Osteocyte (in vitro differentiated cells): ENCODE measurements at places on chromosomes 16 and 17. TPM values are rescaled to one million over a fixed set of nuclear protein-coding genes. Genes with fewer than 3 reads are reported as not detected.

DNA sequence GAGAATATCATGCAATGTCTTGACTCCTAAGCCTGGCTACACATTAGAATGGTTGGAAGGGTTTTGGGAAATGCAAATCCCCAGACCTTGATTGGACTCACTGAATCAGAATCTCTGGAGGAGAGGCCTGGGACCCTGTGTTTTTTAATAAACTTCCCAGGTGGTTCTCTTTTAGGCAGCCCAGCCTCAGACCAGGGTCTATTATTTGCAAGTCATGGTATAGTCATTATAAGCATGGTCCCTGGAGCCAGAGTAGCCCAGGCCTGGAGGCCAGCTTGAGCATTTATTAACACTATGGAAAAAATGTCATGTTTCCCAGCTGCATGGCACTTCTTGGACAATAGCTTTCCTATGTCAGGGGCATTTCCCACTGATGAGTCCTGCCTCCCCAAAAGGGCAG lies 266.9 kb downstream of the NPIPA8 start:
- no peaks in the 10 kb centered on the region for H3K4me1 ChIP-seq
- no peaks in the 10 kb centered on the region for H3K36me3 ChIP-seq
- no peaks in the 10 kb centered on the region for H3K27me3 ChIP-seq
- no peak overlapping the region for H3K27ac ChIP-seq
- no peak overlapping the region for H3K4me3 ChIP-seq

DNA sequence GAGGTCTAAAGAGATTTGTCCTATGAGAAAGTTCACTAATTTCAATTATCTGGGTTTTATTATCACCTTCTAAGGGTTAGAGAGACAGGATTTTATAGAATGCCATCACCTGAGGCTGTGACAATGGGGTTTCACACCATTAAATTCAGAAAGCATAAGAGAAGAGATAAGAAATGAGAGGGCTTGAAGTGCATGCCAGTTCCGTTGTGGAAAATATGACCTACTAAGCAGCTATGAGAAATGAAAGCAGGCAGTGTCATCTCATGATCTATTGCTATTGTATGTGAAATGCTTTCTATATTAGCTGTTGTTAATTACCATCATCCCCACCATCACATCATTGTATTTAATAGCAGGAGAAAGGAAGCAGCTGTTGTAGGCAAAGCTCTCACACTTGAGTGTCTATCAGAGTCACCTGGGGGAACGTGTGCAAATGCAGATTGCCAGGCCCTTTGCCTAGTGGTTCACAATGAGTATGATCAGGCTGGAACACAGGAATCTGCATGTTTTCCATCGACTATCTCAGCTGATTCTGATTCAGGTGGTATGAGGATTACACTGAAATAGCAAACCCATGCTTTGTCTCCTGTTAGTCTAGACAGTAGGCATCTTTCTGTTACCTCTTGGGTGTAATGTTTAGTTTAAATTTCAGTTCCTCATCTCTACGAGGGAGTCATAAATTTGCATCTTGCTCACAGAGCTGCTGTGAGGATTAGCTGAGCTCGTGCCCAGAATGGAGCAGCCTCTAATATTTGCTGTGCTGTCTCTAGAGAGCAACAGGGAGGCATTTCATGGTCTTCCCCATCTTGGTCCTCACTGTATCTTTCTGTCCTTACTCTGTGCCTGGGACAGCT lies 256.4 kb downstream of the CDH13 start:
- peak; percentile 21 for DNase-seq
- H3K27me3 ChIP-seq, result no peaks in the 10 kb centered on the region
- no peaks in the 10 kb centered on the region for H3K36me3 ChIP-seq
- H3K4me1 ChIP-seq, result peaks cover 1% of the 10 kb centered on the region

The RDM1 gene
- 0.35 TPM in 1 of 2 replicates, not detected in the other for total RNA-seq

The KRT36 gene
- not detected in 2 replicates for total RNA-seq

GRCh38 chr16:75025761-75026160 lies 26.9 kb downstream of the ZNRF1 start:
- no peak overlapping the region for H3K27ac ChIP-seq
- DNase-seq, result no peak
- peaks cover 32% of the 10 kb centered on the region for H3K4me1 ChIP-seq
- H3K27me3 ChIP-seq, result no peaks in the 10 kb centered on the region
- no peak overlapping the region for H3K4me3 ChIP-seq

DNA sequence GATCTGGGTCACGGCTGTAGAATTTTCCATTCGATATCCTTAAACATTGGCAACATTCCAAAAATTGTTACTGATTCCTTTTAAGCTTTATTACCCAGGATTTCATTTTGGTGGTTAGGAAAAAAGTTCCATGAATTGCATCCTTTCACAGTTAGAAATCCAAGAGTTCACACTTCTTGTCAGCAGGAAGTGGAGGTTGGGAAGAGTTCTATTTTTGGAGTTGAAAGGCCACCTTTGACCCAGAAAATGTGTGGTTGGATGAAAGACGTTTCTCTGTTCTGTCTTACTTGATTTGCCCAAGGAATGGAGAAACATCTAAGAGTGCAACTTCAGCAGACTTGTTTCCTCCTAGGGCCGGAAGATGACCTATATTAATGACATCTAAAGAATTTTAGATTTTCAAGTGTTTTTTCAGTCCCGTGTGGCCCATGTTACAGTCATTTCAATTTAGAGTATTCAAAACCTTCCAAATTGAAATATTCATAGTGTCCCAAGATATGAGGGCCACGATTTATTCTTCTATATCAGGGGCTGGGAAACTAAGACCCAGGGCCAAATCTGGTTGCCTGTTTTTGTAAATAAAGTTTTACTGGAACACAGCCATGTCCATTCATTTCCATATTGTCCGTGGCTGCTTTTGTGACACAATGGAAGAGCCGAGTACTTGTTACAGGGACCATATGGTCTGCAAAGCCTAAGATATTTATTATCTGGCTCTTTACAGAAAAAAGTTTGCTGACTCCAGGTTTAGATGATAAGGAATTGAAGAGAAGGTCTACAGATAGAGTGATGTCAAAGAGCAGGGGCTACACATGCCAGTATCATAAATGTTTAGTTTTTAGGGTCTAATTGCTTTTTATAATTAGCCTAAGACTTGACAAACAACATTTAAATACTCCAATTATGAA lies 50.2 kb downstream of the CDK5R1 start:
- DNase-seq, result no peak
- H3K4me1 ChIP-seq, result peaks cover 9% of the 10 kb centered on the region
- H3K4me3 ChIP-seq, result no peak overlapping the region
- H3K27me3 ChIP-seq, result no peaks in the 10 kb centered on the region

GRCh38 chr16:51439271-51439670 lies 288.2 kb upstream of the SALL1 start:
- H3K36me3 ChIP-seq, result no peaks in the 10 kb centered on the region
- H3K27ac ChIP-seq, result no peak overlapping the region
- no peak overlapping the region for H3K4me3 ChIP-seq
- H3K4me1 ChIP-seq, result no peaks in the 10 kb centered on the region

GRCh38 chr17:73954951-73955350 lies 248.5 kb upstream of the RPL38 start:
- DNase-seq, result no peak
- H3K4me3 ChIP-seq, result no peak overlapping the region

- H3K27ac ChIP-seq, result peak overlapping the region; percentile 28
- H3K27me3 ChIP-seq, result peaks cover 5% of the 10 kb centered on the region
- peaks cover 27% of the 10 kb centered on the region for H3K4me1 ChIP-seq
- H3K4me3 ChIP-seq, result peak overlapping the region; percentile 35
- DNase-seq, result no peak
Observed at GRCh38 chr17:39739885-39740356, 2.2 kb downstream of the GRB7 start.

DNA sequence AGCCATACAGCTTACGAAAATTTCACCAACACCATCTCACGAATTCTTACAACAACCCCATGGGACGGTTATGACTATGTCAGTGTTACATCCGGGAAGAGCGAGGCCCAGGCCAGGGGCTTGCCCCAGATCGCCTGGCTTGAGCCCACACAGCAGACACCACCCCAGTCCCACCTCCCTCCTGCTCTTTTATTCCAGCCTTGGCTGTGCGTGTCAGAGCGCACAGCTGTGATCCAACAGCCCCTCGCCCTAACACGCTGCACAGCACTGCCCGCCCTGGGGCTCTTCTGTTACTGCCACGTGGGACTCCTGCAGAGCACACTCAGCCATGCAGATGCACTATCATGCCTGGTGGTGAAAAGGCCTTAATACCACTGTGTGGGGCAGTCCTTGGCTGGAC lies 127.9 kb downstream of the ENGASE start:
- peaks cover 2% of the 10 kb centered on the region for H3K4me1 ChIP-seq
- H3K36me3 ChIP-seq, result no peaks in the 10 kb centered on the region
- no peak for DNase-seq
- no peak overlapping the region for H3K4me3 ChIP-seq
- peaks cover 20% of the 10 kb centered on the region for H3K27me3 ChIP-seq
- H3K27ac ChIP-seq, result no peak overlapping the region

- no peak overlapping the region for H3K4me3 ChIP-seq
- H3K27ac ChIP-seq, result no peak overlapping the region
- no peaks in the 10 kb centered on the region for H3K36me3 ChIP-seq
- DNase-seq, result no peak
Observed at GRCh38 chr16:17451843-17452242, 18.9 kb downstream of the XYLT1 start.

The MYO15A gene
- 0.21 and 0.37 TPM in 2 replicates for total RNA-seq

DNA sequence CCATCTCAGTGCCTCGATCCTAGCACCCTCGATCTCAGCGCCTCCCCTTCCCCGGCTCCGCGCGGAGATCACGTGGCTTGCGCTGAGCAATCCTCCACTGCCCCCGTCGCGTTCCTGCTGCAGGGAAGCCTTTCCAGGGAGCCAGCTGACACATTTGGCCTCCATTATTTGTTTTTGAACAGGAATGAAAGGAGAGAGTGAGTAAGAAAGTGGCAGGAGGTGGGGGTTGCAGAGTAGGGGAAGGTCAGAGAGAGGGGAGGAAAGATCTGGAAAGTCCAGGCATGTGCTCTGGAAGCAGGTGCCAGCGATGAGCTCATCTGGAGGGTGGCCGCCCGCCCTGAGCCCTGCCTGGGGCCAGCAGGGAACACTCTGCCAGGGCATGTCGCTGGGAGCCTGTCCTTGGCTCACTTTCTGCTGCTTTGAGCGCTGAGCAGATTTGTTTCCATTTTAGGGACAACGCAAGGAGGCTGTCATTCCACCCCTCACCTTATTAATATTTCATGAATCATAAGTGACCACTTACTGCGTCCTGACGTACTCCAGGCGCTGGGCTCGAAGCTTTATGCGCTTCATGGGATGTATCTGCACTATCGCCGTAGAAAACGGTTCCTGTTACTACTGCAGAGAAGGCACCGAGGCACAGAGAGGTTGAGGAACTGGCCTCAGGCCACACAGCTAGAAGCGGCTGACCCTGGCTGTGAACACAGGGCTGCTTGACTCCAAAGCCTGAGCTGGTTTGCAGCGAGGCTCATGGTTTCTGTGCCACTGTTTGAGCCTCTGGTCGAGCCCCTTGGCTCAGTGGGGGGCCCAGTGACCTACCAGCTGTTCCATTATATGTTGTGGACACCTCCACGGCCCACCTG lies 283.1 kb downstream of the SEC14L1 start:
- H3K27me3 ChIP-seq, result no peaks in the 10 kb centered on the region
- peak overlapping the region; percentile 94 for H3K27ac ChIP-seq
- H3K36me3 ChIP-seq, result no peaks in the 10 kb centered on the region
- peak overlapping the region; percentile 40 for H3K4me3 ChIP-seq
- H3K4me1 ChIP-seq, result peaks cover 96% of the 10 kb centered on the region

DNA sequence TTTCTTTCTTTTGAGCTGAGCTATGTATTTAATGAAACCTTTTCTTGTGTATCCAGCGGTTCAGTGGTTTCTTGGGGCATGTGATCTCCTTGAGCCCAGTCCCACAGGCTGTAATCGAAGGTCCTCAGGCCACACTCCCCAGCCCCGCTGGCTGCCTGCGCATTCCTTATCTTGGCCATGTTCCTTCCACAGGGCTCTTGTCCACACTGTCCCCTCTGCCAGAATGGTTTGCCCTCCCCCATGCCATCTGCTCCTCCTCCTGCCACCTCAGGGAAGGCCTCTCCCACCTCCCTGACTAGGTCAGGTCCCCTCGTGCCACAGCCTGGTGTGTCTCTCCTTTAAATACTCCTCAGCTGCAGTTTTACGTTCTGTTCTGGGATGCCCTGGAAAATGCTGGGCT lies 12.1 kb upstream of the NLRC5 start:
- H3K4me3 ChIP-seq, result no peak overlapping the region
- peaks cover 7% of the 10 kb centered on the region for H3K4me1 ChIP-seq
- H3K27me3 ChIP-seq, result no peaks in the 10 kb centered on the region
- no peak for DNase-seq
- no peaks in the 10 kb centered on the region for H3K36me3 ChIP-seq
- no peak overlapping the region for H3K27ac ChIP-seq

- no peak overlapping the region for H3K27ac ChIP-seq
- peaks cover 4% of the 10 kb centered on the region for H3K36me3 ChIP-seq
- no peaks in the 10 kb centered on the region for H3K27me3 ChIP-seq
- no peak overlapping the region for H3K4me3 ChIP-seq
Observed at GRCh38 chr17:50362661-50363060, 10.3 kb downstream of the MRPL27 start.

The TEKT1 gene
- not detected in 2 replicates for total RNA-seq

The TVP23A gene
- total RNA-seq, result not detected in 2 replicates
